NCI-H748 treated with DMSO at 0.1 percent for 48 hours (cell line): ENCODE measurements at places on chromosomes 11 and 22.

DNA sequence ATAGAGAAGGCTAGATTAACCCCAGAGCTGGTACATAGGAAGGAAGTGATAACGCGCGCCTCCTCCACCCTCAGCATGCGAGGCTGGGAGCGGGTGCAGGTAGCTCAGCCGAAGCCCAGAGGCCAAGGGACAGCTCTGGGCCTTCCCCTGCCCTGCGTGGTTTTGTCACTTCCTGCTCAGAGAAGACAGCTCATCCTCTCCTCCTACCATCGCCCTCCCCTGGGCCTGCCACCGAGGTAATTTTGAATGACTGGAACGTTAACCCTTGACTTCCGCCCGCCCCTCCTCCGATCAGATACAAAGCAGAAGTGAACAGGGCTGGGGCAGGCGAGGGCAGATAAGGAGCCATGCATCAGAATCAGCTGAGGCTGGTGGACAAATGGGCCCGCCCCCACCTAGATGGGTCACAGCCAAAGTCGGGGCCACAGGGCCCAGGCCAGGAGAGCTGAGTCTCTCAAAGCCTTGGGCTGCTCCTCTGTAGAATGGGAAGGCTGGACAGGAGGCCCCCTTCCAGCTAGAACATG lies 1.6 kb downstream of the RAC2 start:
- no peak for DNase-seq

GRCh38 chr22:50285568-50286229 lies 15.5 kb upstream of the MAPK11 start:
- no peak for DNase-seq

GRCh38 chr11:71180694-71181470 lies 71.5 kb downstream of the SHANK2 start:
- DNase-seq, result no peak

DNA sequence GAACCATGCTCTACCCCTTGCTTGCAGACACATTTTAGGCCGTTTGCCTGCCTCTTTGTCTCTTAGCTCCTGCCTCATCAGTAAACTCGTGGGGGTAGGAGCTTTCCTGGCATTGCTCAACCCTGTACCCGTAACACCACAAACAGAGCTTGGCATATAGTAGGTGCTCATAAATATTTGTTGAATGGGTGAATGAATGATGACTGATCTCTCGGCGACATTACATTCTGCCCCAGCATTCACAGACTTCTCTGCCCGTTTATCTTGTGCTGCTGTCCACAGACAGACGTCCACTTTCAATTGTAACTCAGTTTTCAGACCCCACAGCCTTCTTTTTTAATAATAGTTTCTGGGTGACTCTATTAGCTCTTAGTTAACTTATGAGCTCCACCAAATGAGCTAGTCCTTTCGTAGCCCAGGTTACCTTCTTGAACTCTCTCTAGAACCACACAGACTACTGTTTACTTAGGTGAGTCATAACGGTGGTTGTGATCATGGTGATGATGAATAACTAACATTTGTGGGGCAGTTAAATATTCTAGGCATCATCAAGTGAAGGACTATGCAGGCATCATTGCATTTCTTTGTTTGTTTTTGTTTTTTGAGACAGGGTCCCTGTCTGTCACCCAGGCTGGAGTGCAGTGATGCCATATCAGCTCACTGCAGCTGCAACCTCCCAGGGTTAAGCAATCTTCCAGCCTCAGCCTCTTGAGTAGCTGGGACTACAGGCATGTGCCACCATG lies 188.4 kb downstream of the ADAMTS15 start:
- peak; percentile 7 for DNase-seq

GRCh38 chr11:16242806-16243205 lies 113.5 kb downstream of the SOX6 start:
- DNase-seq, result no peak

DNA sequence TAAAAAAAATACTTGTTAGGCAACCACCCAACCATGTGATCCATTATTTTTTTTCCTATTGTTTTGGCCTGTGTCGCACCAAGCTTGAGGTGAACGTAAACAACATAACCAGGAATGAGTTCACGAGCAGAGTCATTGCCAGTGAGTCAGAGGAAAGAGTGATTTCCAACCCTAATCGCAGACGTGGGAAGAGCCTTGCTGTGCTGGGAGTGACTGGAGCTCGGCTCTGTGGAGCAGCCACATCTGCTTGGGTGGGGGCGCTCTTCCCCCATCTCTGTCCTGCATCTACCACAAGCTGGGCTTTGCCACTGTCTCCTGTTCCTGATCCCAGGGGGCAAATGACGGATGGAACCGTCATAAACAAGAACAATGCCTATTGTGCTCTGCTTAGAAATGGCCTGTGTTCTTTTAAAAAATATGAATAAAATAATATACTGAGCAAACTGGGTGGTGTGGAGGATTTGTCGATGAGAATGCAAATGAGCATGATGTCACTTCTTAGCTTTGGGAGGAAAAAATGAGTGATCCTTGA lies 210.0 kb downstream of the KIRREL3 start:
- no peak for DNase-seq

DNA sequence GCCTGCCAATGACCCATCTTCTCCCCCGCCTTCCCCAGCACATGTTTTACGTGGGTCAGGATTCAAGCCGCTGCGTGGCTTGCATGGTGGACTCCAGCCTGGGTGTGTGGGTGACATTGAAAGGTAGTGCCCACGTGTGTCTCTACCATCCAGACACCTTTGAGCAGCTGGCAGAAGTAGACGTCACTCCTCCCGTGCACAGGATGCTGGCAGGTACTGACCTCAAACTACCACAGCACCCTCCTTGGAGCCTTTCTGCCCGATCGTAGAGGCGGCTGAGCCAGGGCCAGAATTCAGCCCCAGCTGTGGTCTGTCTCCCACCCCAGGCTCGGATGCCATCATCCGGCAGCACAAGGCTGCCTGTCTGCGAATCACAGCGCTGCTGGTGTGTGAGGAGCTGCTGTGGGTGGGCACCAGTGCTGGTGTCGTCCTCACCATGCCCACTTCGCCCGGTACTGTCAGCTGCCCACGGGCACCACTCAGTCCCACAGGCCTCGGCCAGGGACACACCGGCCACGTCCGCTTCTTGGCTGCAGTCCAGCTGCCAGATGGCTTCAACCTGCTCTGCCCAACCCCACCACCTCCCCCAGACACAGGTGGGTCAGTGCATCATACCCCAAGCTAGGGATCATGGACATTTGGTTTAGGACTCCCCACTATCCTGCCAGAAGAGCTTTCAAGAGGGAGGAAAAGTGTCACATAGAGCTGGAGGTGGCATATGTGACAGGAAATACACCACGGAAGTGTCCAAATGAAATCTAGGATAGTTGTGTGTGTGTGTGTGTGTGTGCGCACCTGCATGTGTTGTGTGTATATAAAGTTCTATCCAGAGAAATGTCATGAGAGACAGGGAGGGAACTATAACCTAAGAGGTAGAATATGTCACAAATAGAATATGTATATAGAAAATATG lies 10.6 kb upstream of the RELT start:
- no peak for DNase-seq

DNA sequence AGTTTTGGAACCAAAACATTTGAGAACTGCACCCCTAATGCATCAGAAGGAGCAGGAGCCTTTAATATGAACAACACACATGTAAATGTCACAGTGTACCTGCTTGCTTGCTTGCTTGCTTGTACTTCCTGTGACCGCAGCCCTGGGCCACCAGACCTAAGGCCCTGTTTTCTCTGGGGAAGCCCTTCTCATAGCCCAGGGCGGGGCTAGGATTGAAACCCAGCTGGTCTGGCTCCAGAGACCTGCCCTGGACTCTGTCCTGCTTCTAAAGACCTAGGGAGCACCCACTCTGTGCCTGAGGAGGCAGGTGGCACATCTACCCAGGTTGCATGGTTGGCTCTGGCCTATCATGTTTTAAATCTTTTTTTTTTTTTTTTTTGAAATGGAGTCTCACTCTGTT lies 7.6 kb upstream of the MCM5 start:
- no peak for DNase-seq

GRCh38 chr11:16778286-16778685 lies 39.8 kb downstream of the C11orf58 start:
- no peak for DNase-seq

DNA sequence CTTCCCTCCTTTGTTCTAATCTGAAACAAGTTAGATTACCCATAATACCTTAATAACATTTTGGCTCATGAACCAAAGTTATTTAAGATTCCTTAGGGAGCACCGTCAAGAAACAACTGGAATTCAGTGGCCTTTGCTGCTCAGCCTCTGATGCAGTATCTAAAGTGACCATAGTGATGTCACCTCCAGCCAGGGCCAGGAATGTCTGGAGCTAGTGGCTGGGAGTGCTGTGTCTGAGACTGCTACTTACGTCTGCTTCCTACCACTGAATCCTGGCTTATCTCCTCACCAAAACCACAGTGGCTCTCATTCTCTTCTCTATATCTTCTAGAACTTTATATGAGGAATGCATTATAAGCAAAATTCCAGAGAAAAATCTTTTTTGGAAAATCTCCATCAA lies 658.0 kb downstream of the DLG2 start:
- DNase-seq, result no peak

GRCh38 chr11:71940561-71941219 lies 11.8 kb downstream of the RNF121 start:
- DNase-seq, result no peak

DNA sequence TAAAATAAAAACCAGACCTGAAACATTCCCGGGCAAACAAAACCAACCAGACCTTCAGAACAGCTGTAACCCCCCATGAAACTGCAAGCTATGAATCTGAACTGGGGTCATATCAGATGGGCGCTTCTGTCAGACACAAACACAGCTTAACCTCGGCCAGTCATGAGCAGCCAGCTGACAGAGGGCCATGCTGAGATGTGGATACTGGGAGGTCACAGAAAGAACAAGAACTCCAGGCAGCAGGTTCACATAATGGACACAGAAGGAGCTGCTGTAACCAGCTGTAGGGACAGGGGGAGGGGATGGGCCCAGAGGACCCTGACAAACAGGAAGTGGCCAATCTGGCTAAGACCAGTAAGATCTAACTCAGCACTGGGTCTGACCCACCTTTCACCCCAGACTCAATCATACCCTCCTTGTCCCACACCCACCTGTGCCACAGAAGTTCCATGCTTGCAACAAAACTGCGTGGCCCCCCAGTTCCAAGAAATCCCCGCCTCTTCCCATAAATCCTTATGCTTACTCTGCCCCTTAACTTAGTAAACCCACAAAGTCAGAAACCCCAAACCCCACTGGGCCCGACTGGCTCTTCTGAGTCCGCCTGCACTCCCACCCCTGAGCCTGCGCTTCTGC lies 4.0 kb downstream of the APOL4 start:
- peak; percentile 5 for DNase-seq

GRCh38 chr11:62791501-62792201 lies at the start of gene TMEM223:
TSS of gene TMEM223 (minus strand) at chr11:62792006. CDS start at chr11:62791994, 12 bp downstream.
- peak; percentile 74 for DNase-seq

- DNase-seq, result no peak
Measured at GRCh38 chr11:110529043-110529442, 99.3 kb downstream of the FDX1 start.

DNA sequence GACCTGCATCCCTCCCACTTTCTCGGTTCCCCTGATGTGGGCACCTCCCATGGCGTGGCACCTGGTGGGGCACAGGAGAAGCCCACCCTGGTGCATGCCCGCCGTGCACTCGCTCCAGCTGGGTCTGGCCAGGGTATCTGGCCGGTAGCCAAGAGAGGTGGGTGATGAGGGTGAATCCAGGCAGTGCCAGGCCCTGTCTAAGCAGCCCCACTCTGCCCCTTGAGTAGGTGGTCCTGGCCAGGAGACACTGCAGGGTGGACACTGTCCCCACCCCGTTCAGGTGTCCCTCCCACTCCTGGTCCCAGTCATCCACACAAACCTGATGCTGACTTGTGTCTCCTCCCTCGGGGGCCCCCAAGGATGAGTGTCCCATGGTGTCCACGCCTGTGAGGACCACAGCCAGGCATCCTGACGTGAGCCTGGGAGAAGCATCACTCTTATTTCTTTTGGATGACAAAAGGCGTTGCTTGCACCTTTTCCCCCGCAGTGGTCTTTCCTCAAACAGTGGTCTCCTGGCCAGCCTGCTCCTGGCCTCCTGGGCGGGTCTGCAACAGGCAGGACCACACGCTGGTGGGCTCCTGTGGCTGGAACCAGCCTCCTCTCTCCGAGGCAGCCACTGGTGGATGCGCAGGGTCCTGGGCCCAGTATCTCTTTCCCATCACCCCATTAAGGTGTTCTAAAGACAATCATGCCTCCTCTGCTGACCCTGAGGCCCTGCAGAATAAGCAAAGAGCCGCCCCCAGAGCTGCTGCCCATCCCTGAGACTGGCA lies 922.3 kb downstream of the BRD1 start:
- DNase-seq, result no peak

GRCh38 chr11:111566324-111566723 lies 25.8 kb downstream of the LAYN start:
- no peak for DNase-seq

GRCh38 chr11:130882138-130882551 lies 34.1 kb downstream of the SNX19 start:
- DNase-seq, result no peak

DNA sequence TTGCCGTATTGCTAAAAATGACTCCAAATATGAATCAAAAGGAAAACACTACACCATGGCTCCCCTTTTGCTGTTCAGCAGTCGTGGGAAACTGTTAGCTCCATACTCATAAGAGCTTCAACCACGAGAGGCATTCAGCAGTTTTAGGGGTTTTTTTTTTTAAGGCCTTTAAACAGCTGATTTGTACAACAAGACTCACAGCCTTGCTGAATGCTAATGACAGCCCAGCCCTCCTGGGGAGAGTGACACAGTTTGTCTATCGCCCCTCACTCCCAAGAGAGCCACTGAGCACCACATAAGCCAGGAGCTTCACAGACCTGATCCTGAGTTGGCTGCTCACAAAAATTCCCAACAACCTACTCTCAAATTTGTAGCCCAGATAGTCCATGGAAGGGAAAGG lies 32.4 kb downstream of the GALNT18 start:
- no peak for DNase-seq

DNA sequence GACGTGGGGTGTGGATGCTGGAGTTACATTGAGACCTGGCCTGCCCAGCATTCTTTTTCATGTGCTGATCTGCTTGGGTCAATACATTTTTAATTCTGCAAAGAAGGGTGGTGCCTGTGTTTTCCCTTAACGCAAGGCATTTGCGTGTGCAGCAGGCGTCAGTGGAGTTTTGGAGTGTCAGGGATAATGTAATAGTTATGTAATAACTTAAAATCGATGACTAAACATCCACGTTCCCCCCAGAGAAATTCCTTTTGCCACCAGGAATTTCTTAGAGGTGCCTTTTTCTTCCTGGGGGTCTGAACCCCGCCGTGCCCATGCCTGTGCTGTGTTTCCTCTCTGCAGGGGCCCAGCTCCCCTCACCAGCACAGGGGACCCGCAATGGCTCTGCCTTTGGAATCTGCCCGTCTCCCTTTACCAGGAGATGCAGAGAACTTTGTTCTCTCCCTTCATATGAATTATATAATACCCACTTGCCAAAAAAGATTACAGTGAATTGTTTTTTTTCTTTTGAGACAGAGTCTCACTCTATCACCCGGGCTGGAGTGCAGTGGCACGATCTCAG lies 62.6 kb downstream of the TBC1D22A start:
- no peak for DNase-seq
